ENCODE measurements at places on chromosomes 2 and 18.
A peak's percentile ranks its signal among the peaks of the same experiment; 100 is the strongest.

DNA sequence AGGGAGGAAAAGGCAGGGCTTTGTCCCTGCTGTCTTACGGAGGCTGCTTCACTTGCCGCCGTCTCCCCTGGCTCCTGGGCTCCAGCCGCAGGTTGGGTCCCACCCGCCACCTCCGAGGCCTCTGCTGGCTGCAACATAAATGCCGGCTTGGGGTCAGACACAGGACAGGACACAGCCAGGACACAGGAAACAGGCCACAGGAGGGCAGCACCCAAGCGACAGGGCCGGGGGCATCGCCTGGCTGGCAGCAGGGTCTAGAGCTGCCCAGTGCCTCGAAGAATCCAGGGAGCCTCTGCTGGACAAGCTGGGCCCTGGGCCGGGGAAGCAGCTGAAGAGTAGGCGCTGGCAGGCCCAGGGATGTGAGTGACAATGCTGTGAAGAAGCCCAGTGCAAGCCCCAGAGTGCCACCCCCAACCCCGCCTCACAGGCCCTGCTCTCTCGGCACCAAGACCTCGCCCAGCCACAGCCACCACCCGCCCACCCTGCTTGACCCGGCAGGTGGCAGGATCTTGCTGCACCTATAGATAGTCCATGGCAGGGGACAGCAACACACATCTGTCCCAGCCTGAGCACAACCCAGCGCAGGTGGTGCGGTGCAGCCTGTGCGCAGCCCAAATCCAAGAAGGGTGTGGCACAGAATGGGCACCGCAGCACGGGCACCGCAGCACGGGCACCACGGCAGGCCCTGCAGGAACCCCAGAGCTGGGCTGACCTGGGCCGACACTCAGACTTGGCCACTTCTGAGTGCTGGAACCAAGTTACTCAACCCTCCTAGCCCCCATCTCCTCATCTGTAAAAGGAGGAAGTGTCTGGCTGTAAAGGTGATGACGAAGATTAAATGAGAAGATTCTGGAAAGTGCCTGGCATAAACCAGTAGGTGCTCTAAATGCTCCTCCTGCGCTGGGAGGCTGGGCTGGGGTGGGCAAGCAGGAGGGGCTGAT, 55.6 kb downstream of the BIN1 start:
- no peak for DNase-seq

DNA sequence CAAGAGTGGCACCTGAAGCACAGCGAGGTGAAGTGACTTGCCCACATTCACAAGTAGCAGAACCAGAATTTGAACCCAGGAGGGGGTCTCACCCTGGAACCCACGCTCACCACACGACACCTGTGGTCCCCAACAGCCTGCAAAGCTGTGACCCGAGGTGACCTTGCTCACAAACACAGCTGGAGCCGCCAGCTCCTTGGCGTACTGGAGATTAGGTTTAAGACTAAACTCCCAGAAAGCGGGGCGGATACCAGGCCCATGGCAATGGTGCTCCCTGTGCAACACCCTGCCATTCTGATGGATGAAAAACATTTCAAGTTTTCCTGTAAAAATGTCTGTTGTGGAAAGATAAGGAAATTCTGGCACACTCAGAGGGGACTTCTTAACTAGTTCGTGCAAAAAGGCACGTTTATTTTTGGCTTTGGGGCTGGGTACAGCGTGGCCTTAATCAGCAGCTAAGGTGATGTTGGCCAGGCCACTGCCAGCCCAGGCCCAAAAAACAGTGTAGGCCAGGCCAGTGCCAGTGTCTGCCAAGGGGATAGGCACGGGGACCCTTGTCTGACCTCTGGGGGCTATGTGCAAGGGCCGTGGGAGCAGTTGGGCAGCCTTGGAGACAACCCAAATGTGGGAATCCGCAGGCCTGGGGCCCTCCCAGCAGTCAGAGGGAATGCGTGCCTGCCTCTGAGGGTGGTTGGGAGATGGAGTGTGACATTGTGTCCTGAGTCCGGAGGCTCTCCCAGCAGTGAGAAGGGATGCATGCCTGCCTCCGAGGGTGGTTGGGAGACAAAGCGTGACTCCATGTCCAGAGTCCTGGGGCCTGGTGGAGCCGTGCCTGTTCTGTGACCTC, 185.0 kb upstream of the HS6ST1 start:
- DNase-seq, result no peak

- DNase-seq, result no peak
Observed at GRCh38 chr2:103288696-103289095, 526.9 kb downstream of the TMEM182 start.

GRCh38 chr2:42128721-42129486, 40.2 kb upstream of the EML4 start:
- DNase-seq, result no peak

GRCh38 chr18:49111191-49111988, 160.6 kb upstream of the SMAD7 start:
- no peak for DNase-seq

DNA sequence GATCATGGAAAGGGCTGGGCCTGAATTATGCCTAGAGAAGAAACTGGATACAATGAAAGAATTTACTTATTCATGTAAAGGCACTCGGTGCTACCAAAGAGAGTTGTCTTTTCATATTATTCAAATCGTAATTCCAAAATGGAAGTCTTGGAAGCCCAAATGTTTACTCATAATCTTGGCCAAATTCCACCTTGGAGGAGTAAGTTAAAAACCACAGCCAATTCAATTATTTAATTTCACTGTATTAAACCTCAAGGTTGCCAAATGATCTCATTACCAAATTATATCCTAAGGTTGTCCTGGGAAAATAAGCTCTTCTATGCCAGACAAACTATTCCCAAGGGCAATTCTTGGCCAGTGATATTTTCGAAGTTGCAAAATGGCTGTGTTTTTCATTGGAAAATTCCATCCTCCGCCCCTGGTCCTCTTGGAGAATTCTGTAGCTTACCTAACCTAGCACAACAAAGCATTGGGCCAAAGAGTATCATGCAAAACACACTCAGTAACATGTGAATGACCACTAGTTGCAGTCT, 11.1 kb upstream of the VPS4B start:
- DNase-seq, result no peak

DNA sequence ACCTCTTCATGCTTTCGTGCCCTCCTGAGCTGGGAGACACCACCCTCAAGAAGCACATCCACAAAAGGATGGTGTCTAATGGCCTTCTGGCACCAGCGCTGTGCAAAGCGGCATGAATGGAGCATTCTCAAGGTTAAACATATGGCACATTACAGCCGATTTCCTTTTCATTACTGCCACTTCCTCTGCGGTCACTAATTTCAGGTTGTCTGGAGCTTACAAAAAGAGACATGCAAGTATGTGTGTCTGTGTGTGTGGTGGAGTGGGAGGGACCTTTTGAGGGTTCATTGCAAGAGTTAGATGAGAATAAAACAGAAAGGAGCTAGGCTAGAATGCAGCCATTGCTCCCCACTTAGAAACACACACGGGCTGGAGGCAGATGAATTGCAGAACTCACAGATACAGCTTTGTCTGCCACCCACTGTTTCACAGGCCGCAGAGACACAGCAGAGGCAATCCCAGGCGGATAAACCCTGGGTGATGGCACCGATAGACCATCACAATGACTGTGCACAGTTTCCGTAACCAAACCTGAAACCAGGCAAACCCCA, 76.0 kb downstream of the TGIF1 start:
- no peak for DNase-seq

DNA sequence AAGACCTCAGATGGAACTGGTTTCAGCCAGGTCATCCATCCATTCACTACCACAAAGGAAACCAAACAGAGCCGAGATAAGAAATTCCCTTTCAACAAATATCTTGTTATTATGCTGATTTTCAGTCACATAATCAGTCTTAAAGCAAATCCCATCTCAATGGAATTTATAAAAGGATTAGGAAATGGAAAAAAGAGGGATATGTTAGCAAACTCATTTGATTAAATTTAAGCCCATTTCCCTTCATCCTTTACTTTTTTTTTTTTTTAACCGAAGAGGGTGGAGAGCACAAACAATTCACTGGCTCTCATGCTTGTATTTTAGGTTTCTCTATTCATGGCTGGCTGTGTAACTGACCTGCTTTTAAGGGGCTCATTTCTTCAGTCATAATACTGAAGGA, 109.0 kb upstream of the GATA6 start:
- DNase-seq, result no peak

DNA sequence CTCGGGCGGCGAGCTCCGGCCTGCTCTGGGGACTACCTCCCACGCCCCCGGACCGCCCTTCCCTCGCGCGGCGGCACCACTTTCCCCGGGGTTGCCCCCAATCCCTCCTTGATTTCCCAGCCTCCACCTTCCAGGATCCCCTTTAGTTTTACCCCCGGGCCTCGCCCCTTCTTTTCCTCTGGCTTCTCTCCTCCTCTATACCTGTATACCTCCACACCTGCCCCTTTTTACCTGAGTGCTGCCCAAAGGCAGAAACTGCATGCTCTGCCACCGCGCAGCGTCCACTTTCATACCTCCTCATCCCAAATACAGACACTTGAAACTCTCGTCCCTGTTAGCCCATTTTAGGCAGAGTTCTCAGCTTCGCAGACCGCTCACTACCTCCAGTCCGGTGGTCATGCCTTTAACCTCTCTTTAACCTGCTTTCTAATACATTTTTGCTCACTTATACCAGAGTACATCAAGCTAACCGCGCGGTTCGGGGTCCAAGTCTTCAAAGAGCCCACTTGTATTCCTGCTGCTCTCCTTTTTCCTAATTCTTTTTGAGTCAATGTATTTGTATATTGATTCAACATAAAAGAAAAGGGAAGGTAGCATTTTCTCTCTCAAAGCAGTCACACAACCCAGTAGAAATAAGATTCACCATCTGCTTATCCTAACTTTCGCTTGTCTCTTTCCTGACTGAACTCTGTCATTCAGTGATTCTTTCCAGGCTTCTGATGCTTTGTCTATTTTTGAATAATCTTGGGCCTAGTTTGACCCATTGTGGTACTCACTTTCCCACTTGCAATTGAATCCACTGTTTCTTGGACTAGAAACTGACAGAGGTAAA, 901 bp downstream of the SPOPL start:
- DNase-seq, result no peak

DNA sequence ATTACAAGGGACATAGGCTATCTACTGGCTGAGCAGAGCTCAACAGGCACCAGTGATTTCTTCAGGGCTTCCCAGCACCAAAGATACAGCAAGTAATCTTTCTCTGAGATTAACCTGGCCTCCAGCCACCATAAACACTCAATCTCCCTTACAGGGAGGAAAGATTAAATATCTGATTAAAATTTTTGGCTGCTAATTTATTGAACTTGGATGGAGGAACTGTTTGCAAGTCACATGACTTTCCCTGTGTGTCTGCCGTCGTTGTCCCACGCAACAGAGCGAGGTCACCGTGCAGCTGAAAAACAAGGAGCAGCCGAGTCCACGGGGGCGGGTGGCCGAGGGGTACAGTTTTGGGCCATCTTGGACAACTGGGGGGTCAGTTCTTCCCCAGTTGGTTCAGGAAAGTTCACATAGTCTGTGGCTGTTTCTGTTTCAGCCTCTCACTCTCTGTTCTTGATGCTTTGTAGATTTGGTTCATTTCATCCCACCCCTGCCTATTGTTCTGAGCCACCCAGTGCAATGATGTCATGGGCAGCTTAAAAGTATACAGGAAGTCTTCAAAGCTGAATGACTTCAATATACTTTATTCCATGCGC, 186.8 kb upstream of the CTAGE1 start:
- DNase-seq, result no peak

GRCh38 chr2:203656522-203657287, 49.7 kb upstream of the CD28 start:
- peak; percentile 49 for DNase-seq

- no peak for DNase-seq
Observed at GRCh38 chr2:86211033-86211795, 12.0 kb downstream of the MRPL35 start.

GRCh38 chr2:85797921-85798320, 44.1 kb downstream of the ATOH8 start:
- no peak for DNase-seq

DNA sequence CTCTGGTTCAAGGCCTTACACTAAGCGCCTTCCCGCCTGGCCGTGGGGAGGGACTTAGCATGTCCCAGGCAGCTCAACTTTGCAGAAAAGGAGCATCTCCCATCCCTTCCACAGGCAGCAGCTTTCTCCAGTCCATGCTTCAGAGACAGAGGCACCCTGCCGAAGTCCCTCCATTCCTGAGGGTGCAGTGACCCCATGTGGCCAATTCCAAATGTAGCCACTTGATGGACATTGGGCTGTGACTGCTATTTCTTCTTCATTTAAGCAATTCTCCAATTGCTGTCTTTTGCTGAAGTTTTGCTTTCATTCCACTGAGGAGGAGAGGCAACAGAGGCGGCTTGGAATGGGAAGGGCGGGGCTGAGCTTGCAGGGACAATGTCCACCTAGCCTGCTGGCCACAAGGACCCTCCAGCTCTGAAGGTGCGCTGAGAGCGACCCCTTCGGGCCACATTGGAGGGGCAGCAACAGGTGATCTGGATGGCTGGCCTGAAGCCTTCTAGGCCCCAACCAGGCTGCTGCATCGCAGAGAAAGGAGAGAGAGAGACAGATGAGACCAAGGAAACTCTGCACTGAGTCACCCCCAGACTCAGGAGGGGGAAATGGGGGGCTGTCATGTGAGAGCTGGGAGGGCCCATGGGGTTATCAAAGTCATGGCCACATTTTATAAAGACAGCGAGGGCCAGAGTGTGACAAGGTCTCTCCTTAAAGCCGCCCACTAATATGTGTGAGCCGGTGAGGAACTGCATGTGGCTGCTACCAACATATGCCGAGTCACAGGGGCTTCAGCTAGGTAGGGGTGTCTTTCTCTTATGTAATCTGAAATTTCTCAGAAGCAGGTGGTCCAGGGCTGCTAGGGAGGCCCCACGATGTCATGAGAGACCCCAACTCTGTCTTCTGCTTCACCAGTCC, 61.3 kb downstream of the LONRF2 start:
- peak; percentile 75 for DNase-seq

GRCh38 chr18:67144329-67144728, 372.2 kb downstream of the DSEL start:
- DNase-seq, result no peak

- DNase-seq, result no peak
Observed at GRCh38 chr2:127162261-127163089, 55.5 kb upstream of the BIN1 start.

- DNase-seq, result no peak
Observed at GRCh38 chr2:215479536-215480240, 43.8 kb upstream of the FN1 start.

Measured in HuH-7 (cell line).